ENCODE measurements at places on chromosomes 11 and 22. TPM values are rescaled to one million over a fixed set of nuclear protein-coding genes. Genes with fewer than 3 reads are reported as not detected.

DNA sequence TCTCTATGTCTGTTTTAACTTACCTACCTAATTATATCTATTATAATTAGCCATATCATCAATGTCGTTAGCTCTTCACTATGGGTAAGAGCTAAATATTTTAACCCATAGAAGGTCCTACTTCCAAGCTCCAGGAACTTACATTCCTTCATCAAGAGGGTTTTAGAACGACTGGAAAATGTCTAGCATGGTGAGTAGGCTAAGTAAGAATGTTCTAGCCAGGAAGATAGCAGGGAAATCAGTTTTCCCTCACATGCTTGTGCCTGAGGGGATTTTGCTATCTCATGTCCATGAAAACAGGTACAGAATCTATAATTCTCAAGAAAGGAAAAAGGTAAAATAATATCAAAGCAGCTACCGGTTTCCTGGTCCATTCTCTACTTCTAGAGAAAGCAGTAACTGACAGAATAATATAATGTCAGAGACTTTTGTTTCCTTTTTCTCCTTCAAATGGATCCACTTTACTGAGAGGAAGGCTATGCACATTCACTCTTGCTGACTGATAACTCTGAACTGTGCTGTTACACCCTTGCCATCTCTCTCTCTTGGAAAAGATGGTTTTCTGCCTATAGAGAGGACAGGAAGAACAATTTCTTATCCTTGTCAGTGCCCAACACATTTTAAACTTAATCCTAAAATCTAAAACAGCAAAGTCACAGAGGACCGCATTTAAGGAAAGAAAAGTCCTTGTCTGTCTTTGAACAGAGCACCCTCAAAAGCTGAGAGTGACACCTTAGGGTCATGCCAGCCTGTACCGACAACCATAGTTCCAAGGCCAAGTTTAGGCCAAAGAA is 67.0 kb downstream of the MAML2 start:
- no peak overlapping the region for H3K27ac ChIP-seq
- DNase-seq, result no peak
- H3K36me3 ChIP-seq, result peaks cover 9% of the 10 kb centered on the region
- peaks cover 42% of the 10 kb centered on the region for H3K4me1 ChIP-seq

GRCh38 chr11:87179621-87180020 is 141.9 kb downstream of the TMEM135 start:
- H3K27me3 ChIP-seq, result no peaks in the 10 kb centered on the region
- H3K36me3 ChIP-seq, result peaks cover 19% of the 10 kb centered on the region
- H3K4me3 ChIP-seq, result no peak overlapping the region
- DNase-seq, result no peak
- peaks cover 15% of the 10 kb centered on the region for H3K4me1 ChIP-seq
- no peak overlapping the region for H3K27ac ChIP-seq

- DNase-seq, result no peak
- peaks cover 31% of the 10 kb centered on the region for H3K4me1 ChIP-seq
- H3K27ac ChIP-seq, result no peak overlapping the region
- no peaks in the 10 kb centered on the region for H3K27me3 ChIP-seq
- H3K4me3 ChIP-seq, result peak overlapping the region; percentile 31
Observed at GRCh38 chr22:23790819-23791737, 4.3 kb downstream of the SMARCB1 start.

DNA sequence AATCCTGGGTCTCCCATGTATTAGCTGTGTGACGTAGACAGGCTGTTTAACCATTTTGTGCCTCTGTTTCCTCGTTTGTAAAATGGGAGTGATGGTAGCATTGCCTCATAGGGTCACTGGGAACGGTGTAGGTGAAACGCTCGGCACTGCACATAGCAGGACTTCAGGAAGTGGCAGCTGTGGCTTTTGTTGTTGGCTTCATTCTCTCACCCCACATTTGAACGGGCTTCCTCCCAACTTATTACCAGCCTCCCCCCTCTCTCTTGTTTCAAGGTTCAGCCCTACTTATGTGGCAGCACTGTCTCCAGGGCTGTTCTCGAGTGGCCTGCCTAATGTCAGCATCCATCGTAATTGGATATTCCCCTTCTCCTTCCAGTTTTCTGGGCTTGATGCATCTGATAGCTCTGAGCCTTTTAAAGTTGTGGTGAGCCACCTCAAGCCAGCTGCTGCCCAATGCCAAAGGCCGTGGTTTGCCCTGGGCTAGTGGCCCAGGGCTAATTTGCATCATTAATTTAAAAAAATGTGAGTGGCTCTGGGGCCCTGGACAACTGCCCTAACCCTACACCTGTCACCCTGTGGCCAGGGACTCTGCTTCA is 217.8 kb upstream of the TBCEL start:
- no peak overlapping the region for H3K4me3 ChIP-seq
- H3K4me1 ChIP-seq, result no peaks in the 10 kb centered on the region
- H3K27ac ChIP-seq, result no peak overlapping the region
- H3K27me3 ChIP-seq, result peaks cover 2% of the 10 kb centered on the region
- no peaks in the 10 kb centered on the region for H3K36me3 ChIP-seq

GRCh38 chr11:11787305-11788062 is 54.3 kb upstream of the USP47 start:
- H3K4me3 ChIP-seq, result no peak overlapping the region
- H3K27ac ChIP-seq, result no peak overlapping the region
- no peaks in the 10 kb centered on the region for H3K27me3 ChIP-seq
- DNase-seq, result peak; percentile 86
- peaks cover 5% of the 10 kb centered on the region for H3K4me1 ChIP-seq
- no peaks in the 10 kb centered on the region for H3K36me3 ChIP-seq

DNA sequence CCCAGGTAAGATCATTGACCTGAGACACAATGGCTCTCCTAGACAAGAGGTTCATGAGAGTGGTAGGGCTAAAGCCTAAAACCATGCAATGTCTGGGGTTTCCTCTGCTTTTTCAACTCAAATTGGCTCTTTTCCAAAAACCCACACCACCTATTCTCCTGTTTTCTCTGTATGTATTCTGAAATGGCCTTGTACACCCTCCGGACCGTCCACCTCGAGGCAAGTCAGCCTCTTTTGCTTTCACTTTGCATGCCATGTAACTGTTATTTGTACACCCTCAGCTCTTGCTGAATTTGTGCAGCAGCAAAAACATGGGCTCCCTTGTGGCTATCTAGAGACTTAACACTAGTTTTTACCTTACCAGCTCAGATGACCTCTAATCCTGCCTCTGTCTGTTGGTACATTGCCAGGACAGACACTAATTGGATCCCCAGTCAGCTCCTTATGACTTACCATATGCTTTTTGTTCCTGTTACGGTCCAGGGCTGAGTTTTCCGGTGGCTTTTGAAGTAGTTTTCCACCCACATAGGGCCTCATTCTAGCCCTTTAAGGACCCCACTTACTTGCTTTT is 288.0 kb downstream of the SBF2 start:
- H3K27me3 ChIP-seq, result no peaks in the 10 kb centered on the region
- DNase-seq, result no peak
- H3K4me3 ChIP-seq, result no peak overlapping the region
- peaks cover 20% of the 10 kb centered on the region for H3K36me3 ChIP-seq

Gene IL17REL
- total RNA-seq, result 0.07 TPM

GRCh38 chr11:34970033-34970432 is 53.6 kb downstream of the PDHX start:
- H3K4me3 ChIP-seq, result no peak overlapping the region
- H3K36me3 ChIP-seq, result peaks cover 36% of the 10 kb centered on the region
- no peaks in the 10 kb centered on the region for H3K27me3 ChIP-seq
- no peaks in the 10 kb centered on the region for H3K4me1 ChIP-seq

DNA sequence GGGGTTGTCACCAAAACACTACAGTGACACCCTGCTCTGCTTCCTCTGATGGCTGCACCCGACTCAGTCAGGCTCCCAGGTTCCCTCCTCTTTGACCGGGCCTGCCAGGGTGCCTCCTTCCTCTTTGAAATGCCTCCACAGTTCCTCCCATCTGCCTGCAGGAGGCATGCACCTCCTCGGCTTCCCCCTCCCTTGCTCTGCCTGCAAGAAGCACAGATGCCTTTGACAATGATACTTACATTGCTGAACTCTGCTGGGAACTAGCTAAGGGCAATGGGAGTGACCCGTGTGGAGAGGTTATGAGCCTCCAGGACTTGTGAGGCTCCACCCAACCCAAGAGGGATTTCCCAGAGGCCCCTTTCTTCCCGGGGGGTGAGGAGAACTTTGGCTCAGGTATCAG is 674.1 kb downstream of the OPCML start:
- H3K4me1 ChIP-seq, result peaks cover 9% of the 10 kb centered on the region
- no peak overlapping the region for H3K27ac ChIP-seq
- H3K4me3 ChIP-seq, result no peak overlapping the region
- DNase-seq, result peak; percentile 14
- H3K27me3 ChIP-seq, result no peaks in the 10 kb centered on the region

Gene PYGM
- 1.2 TPM for total RNA-seq

All from neural crest cell (in vitro differentiated cells).